ENCODE measurements at places on chromosomes 13 and 19.

- no peak for DNase-seq
These were observed 60.7 kb upstream of the RFXAP start for GRCh38 chr13:36758345-36758744.

DNA sequence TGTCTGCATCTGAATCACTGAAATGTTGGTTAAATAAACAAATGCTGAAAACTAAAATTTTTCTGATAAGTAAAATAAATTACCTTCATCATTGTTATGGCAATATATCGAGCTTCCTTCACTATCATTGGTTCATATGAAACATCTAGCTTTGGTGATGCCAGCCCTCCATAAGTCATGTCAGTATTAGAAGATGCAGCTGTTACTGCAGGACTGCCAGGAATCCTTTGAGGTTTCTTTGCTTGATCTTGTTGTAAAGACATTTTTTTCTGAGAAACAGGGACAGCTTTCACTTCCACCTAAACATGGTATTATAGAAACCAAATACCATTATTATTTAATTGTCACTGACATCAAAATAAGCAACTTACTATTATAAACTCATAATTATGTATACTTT, 123.7 kb upstream of the FBXL3 start:
- no peak for DNase-seq

GRCh38 chr13:100534911-100535310, 53.7 kb downstream of the GGACT start:
- DNase-seq = no peak

DNA sequence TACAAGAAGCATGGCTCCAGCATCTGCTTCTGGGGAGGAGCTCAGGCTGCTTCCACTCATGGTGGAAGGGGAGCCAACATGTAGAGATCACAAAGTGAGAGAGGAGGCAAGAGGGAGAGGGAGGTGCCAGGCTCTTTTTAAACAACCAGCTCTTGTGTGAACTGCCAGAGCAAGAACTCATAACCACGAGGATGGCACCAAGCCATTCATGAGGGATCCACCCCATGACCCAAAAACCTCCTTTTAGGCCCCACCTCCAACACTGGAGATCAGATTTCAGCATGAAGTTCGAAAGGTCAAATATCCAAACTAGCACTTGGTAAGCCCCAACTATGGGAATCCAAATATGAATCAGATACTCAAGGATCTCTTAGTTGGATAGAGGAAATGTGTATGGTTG, 131.2 kb downstream of the RXFP2 start:
- no peak for DNase-seq

DNA sequence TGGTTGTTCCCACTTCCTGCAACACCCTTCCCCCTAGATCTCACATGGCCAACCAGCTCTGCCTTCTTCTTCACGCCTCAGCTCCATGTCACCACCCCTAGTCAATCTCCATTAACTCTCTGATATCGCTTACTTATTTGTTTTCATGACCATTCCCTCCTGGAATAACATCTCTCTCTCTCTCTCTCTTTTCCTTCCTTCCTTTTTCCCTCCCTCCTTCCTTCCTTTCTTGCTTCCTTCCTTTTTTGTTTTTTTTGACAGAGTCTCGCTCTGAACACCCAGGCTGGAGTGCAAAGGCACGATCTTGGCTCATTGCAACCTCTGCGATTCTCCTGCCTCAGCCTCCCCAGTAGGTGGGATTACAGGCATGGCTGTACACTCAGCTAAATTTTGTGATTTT, 44.9 kb upstream of the ADGRL1 start:
- no peak for DNase-seq

- peak; percentile 12 for DNase-seq
These were observed 41.4 kb downstream of the LYL1 start for GRCh38 chr19:13060964-13061927.

- no peak for DNase-seq
These were observed 37.8 kb downstream of the SMARCA4 start for GRCh38 chr19:10998666-10999065.

- DNase-seq = no peak
These were observed 307.0 kb downstream of the UQCRFS1 start for GRCh38 chr19:28905996-28906395.

DNA sequence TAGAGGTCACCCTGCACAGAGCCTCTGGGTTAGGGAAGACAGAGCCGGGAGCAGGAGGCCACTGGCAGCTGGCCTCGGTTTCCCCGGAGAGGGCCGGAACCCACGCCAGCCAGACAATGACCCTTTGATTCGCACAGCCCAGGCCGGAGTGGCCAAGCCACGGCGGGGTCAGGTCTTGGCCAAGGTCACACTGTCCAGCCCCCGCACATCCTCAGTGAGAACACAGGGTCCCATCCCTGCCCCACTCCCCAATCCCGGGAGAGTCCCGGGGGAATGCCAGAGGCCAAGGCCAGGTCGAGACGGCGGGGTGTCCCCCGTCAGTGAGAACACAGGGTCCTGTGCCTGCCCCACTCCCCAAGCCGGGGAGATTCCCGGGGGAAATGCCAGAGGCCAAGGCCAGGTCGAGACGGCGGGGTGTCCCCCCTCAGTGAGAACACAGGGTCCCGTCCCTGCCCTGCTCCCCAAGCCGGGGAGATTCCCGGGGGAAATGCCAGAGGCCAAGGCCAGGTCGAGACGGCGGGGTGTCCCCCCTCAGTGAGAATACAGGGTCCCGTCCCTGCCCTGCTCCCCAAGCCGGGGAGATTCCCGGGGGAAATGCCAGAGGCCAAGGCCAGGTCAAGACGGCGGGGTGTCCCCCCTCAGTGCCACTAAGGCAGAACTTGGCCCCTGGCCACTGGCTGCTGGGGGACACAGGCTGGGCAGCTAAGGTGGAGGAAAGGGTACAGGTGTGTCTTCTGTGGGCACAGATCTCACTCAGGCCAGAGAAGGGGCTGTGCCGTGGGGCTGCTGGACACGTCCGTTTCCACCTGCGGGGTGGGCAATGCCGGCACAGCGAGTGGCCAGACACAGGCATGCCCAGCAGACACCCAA, 1.7 kb upstream of the FSTL3 start:
- no peak for DNase-seq

DNA sequence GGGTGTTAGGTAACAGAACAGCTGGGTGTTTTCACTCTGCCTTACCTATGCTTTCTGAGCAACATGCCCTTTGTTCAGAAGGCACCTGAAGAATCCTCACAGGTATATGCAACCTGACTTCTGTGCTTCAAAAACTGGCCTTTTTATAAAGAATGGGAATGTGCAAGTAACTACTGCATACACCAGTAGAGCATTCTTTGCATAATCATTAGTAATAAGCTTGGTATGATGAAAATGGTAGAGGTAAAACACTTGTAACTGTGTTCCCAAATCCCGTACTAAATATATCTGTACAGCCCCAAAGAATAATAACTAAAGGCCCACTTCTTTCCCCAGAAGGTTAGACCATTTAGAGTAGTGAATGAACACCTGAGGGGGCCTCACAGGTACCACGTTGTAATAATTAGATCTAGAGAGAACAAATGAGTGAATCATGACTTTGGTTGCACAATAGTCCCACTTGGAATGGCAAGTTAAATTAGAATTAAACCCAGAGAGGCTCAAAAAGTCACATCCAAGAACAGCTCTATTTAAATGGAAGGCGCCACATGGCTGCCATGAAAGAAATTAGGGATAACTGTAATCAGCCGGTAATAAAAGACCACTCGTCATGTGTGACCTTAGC, 413.9 kb downstream of the KLF12 start:
- DNase-seq = no peak
